ENCODE measurements at places on chromosomes 11 and 22.

DNA sequence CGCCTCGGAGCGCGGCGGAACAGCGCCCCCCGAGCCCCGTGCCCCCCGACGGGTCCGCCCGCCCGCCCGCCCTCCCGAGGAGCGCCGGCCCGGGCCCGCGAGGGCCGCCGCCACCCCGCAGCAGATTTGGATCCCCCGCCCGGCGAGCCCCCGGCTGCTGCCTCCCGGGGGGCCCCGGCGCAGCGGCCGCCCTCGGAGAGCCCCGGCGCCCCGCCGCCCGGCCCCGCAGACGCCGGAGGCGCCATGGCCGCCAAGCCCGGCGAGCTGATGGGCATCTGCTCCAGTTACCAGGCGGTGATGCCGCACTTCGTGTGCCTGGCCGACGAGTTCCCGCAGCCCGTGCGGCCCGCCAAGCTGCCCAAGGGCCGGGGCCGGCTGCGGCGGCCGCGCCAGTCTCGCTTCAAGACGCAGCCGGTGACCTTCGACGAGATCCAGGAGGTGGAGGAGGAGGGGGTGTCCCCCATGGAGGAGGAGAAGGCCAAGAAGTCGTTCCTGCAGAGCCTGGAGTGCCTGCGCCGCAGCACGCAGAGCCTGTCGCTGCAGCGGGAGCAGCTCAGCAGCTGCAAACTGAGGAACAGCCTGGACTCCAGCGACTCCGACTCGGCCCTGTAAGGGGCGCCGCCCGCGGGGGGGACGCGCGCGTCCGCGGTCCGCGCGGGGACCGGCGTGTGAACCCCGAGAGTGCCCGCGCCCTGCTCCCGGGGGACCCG is 380 bp downstream of the C11orf96 start:
- DNase-seq, result no peak

- DNase-seq, result no peak
Observed at GRCh38 chr11:67667490-67668191, 6.8 kb downstream of the ALDH3B2 start.

- peak; percentile 69 for DNase-seq
Observed at GRCh38 chr11:66347425-66348276, at the start of gene B4GAT1. B4GAT1 (minus strand) TSS chr11:66347629; CDS start chr11:66347545, 84 bp downstream.

DNA sequence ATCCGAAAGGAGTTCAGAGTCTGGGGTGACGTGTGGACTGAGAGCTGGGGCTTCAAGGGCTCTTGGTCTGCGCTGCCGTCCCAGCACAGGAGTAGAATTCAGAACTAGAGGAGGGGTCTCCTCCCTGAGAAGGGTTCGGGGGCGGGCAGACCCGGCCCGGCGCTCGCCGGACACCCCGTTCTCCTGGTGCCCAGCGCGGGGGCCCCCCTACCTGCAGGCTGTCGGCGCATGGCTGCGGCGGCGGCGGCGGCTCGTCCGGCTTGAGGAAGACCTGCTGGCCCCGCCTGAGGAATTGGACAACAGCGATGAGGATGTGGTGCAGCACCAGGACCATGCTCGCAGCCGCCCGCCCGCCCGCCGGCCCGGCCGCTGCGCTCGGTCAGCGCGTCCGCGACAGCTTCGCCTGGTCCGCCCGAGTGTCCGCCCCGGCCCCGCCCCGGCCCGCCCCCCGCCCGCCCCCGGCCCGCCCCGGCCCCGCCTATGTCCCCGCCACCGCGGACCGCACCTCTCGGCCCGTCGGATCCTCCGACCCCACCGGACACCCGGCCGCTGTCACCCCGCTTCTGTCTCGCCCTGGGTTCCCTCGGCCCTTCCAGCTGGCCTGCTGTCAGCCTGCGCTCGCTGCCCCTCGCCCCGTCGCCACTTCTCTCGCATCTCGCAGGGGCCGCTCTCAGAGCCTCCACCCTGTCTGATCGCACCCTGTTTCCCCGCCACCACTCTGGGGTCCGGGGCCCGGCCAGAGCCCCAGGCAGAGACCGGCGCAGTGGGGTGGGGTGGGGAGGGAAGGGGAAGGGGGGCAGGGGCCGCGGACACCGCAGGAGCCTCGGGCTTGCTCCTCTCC is 32.0 kb downstream of the PDE2A start:
- DNase-seq, result no peak

DNA sequence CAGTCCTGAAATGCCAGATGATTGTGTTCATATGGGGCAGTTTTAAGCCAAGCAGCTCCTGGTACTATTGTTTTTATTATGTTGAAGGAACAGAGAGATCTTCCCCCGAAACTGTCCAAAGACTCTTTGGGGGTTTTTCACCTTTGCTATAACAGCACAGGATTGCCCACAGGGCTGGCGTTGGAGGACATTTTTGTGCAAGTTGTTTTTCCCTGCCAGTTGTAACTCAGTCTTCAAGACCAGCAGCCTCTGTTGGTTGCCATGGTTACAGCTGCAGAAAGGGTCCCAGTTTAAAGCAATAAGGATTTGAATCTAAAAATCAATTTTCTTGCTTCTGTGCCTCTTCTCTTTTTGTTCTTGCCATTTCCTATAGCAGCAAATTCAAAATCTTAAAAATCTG is 45.4 kb upstream of the YWHAH start:
- DNase-seq, result no peak

DNA sequence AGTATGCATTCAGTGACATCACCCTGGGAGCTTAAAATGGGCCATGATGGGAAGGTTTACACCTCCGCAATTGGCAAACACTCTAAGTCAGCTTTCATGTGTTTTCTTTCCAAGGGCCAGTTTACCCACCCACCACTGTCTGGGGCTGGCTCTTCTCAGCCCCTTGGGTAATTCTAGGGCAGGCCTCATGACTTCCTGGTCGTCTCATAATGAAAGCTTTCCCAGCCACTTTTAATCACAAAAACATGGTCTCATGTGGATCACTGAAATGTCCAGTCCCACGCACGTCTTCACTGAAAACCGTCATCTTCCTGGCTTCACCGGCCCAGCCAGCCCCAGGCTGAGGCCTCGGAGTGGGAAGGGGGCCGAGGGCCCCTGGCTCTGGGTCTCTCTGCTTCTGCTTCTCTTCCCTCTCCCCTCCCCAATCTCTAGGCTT is 58.5 kb upstream of the ANO1 start:
- DNase-seq, result no peak

GRCh38 chr11:8810540-8811301 is 100.3 kb upstream of the AKIP1 start:
- DNase-seq, result no peak

DNA sequence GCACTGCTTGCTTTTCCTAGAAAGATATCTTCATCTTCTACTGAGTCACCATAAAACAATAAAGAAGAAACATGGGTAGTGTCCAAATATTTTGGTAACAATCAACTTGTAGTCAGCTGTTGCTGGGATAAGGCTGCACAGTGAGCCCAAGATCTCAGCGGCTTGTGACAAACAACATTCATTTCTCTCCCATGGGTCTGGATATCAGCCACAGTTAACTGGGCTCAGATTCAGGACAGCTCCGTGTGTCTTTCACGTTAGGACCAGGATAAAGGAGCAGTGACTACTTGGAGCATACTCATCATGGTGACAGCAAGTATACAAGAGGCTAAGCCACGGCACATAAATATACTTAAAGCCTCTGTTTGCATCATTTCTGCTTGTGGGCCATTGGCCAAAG is 27.9 kb upstream of the GRK3 start:
- no peak for DNase-seq

GRCh38 chr22:37484480-37485394 is 1.4 kb downstream of the MFNG start:
- DNase-seq, result peak; percentile 67

GRCh38 chr11:79366218-79366617 is 74.6 kb downstream of the TENM4 start:
- no peak for DNase-seq

DNA sequence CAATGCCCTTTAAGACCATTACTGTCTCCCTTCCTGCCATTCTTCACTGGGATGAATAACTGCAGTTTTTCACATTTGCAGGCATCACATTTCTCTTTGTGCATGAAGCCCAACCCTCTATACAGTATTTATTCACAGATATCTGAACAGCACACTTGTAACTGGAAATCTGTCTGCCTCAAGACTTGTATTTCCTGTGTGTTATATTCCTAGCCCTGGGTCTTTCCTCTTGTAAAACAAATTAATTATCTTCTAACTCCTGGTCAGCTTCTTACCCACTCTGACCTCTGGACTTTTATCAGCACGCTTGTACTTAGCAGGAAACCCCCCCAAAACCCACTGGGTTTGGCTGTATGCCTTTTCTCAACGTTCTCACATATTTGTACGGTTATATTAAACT is 2.0 kb downstream of the CSRP3 start:
- DNase-seq, result no peak

DNA sequence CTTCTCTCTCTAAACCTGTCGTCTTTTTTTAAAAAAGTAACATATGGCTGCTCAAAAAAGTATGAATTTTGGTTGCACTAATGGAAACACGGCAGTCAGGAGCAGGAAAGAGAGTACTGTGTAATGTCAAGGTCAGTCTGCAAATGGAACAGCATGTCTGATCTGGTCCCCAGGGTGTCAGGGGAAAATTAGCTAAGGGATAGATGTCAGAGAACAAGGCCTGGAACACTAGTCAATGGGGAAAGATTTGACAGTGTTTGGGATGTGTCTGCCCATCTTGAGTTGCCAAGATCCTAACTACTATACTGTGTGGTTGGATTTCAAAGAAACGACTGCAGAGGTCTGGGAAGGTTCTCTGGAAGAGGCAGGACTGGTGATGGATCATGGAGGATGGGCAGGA is 65.7 kb upstream of the PHOX2A start:
- DNase-seq, result no peak

DNA sequence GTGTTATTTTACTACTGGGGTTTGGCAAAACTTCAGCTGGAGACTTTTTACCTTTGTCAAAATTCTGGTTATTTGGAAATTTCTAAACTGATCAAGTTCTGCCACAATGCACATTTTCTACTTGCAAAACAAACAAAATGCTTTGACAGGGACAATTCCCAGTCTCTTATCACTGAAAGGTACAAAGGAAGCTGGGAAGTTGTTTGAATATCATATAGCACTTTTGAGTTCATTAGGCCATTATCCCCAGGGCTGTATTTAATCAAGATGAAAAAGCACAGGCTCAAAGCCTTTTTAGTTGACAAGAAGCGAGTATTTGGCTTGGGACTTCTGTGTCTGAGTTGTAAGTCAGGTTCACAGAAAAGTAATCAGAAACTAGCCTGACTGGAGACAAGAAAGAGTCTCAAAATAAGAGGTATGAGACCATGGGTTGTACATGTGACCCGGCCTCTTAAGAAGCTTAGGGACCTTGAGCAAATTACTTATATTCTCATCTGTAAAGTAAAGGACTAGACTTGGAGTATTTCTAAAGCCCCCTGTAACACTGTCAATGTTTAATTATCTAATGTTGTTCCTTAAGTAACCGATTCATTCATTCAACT is 2.9 kb upstream of the HORMAD2 start:
- DNase-seq, result no peak

GRCh38 chr11:613369-613968 is 2.3 kb downstream of the IRF7 start:
- peak; percentile 79 for DNase-seq

DNA sequence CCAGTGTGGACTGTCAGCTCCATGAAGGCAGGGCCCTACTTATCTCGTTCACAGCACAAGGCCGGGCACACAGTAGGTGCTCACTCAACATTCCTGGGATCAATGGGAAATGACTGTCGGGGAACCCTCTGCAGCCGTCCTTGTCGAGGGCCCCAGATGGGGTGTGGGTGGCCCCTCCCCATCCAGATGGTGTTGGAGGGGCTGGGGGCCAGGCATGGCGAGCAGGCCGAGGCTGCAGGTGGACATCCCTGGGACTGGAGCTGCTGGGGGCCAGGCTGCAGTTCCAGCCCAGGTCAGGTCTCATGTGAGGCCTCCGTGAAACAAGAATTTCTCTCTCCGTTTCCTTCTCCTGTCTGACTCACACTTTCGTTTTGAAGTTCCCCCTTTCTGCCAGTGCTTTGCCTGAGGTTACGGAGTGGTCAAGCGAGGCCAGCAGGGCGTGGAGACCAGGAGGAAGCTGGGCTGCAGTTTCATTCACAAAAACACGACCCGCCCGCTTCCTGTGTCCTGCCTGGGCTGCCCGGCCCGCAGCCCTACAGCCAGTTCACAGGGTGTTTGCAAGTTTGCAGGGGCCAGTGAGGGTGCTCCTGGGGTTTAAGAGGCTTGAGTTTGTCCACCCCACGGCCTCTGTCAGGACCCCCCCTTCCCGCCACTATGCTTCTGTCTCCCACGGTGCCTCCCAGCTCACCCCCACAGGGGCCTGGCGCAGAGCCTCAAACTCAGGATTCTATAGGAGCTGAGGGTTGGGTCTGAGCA is 4.5 kb downstream of the MYEOV start:
- no peak for DNase-seq

- DNase-seq, result no peak
Observed at GRCh38 chr11:19652623-19653375, 59.8 kb upstream of the NAV2 start.

- no peak for DNase-seq
Observed at GRCh38 chr11:68189888-68190287, 23.2 kb downstream of the KMT5B start.

- DNase-seq, result no peak
Observed at GRCh38 chr11:14218728-14219127, 140.3 kb downstream of the RRAS2 start.

DNA sequence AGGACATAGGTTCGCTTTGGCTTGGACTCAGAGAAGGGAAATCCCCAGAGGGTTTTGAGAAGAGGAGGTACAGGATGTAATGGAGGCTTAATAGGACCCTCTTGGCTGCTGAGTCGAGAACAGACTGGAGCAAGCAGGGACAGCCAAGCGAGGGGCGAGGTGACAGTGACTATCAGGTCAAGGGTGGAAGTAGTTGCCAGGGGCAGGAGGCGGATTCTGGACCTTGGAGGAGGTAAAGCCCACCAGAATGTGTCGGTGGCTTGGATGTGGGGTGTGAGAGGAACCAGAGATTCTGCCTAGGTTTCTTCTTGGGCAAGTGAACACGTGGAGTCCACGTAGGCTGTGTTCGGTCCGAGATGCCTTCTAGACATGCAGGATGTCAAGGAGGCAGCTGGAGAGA is 4.4 kb downstream of the TRMT112 start:
- DNase-seq, result no peak

GRCh38 chr11:57155838-57156607 is 25.7 kb upstream of the LRRC55 start:
- DNase-seq, result no peak

- DNase-seq, result no peak
Observed at GRCh38 chr11:35420371-35420770, 1.0 kb upstream of the SLC1A2 start.

- DNase-seq, result no peak
Observed at GRCh38 chr11:9607511-9607899, 34.0 kb downstream of the WEE1 start.

DNA sequence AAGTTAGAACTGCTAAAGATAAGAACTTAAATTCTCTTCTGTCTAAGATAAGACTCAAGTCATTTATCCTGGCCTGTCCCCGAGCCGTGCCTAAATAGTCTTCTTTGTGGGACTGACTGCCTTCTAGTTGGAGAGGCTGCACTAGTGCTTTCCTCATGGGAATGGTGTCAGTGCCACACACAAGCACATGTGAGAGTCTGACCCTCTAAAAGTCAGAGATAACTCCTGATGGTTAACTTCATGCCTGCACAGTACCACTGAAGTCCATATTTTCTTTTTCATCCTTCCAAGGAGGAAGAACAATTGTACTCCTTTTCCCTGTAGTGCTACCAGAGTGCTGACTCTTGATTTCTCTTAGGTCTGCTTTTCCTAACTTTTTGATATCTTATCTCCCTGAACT is 309.7 kb downstream of the TMEM135 start:
- no peak for DNase-seq

GRCh38 chr11:27470826-27471588 is 1.6 kb downstream of the LGR4 start:
- DNase-seq, result no peak

All from activated T-helper 9 cell treated with anti-CD3 and anti-CD28 coated beads, Interleukin-2, amount 50 U/mL, for 16 hours (primary cell).